Stromal cell of bone marrow (primary cell): ENCODE measurements at places on chromosomes 13 and 19.

GRCh38 chr19:10390652-10391286 is 10.4 kb upstream of the TYK2 start:
- DNase-seq = peak; percentile 18

- no peak for DNase-seq
These were observed 51.6 kb upstream of the MIR17HG start for GRCh38 chr13:91295712-91296410.

DNA sequence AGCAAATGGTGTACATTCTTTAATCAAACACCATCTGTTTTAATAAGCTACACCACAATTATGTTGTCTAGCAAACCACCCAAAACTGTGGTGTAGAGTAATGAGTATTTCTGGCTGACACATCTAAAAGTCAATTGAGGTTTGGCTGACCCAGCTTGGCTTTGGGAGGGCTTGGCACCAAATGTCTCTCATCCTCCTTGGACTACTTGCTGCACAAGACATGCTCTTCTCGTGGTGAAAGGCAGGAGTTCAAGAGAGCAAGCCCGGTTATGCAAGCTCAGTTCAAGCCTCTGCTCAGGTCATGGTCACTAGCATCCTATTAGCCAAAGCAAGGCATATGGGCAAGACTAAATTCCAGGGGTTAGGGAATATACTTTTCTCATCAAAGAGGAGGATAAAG is 37.1 kb downstream of the LACC1 start:
- DNase-seq = no peak

- DNase-seq = no peak
These were observed 22.0 kb downstream of the MUC16 start for GRCh38 chr19:8988204-8988603.

GRCh38 chr13:99724633-99725517 is 223.6 kb downstream of the TM9SF2 start:
- DNase-seq = no peak
